ENCODE measurements at places on chromosomes 5 and 9.

GRCh38 chr5:169440107-169440705 is 139.3 kb upstream of the SLIT3 start:
- DNase-seq = no peak

DNA sequence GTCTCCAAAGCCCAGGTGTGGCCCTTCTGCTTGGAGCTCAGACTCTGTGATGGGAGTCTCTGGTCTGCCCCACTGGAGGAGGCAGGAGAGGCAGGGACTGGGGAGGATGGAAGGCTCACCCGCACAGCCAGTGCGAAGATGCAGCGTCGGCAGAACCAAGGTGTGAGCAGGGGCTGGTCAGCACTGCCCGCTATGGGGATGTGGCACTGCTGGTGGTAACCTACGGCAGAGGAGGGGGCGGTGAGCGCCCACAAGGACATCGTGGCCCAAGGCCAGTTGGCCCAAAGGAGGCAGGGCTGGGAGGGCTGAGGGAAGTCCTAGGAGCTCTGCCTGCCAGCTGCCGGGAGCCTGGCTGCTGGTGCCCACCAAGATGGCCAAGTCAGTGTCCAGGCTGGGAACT is 7.3 kb downstream of the PHF19 start:
- no peak for DNase-seq

- DNase-seq = no peak
Observed at GRCh38 chr9:31847963-31848362, 536.5 kb upstream of the ACO1 start.

GRCh38 chr5:171158581-171158980 is 150.5 kb upstream of the TLX3 start:
- no peak for DNase-seq

GRCh38 chr9:108271646-108272348 is 584.0 kb downstream of the ACTL7B start:
- DNase-seq = no peak

DNA sequence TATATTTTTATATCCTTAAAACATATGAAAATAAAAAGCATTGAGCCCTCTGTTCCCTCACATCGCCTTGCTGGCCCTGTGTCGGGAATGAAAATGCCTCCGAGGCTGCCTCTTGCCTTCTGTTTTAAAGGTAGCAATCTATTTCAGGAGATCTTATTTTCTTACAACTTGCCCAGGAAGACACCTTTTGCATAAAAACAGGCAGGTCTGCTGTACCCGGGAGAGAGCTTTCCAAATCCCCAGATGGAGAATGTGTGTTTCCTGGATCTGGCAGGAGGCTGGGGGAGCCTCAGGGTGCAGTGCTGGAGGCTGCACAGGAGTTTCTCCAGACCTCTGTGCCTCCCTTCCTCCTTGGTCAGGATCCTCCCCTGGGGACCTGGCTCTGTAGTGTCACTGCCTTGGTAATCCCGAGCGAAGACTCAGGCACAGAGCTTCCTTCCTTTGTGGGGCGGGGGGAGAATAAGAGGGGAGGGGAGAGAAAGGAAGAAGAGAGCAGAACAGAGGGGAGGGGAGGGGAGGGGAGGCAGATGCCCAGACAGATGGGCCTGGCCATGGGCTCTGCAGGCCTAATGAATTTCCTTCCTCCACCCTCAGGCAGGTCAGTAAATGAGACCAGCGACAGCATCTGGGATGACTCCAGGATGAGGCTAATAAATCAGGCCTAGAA is 104.0 kb upstream of the BOD1 start:
- DNase-seq = no peak

Data from putamen (tissue), 1 donor.